ENCODE measurements at places on chromosomes 12 and 14.

DNA sequence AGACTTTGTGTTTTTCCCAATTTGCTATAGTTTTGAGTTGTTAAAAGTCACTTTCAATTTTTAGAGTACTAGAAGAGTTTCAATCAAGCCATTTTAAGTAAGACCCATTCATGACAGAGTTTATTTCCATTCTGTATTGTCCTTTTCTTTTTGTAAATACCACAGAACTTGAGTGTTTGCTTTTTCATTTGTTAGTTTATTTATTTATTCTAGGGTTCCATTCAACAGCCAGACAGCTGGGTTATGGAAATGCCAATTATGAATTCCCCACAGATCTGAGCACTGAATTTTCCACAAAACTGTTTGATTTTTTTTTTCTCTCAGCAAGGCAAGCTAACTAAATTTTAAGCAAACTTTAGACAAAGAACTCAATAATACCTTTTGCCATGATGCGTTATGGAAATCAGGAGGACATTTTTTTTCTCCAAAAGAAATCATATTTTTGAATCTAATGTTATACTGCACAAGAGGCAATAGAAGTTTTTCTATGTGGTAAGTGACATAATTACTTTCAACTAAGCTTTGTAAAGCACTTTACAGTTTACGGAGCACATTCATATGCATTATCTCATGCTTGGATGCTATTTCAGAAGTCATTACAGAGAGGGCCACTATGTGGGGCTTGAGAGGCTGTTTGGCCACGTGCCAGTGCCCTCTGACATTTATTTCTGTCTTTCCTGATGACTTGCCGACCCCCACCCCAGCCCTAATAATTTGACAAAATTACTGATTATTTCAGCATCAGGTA is 181.5 kb downstream of the VRK1 start:
- DNase-seq: no peak

- DNase-seq: no peak
Measured at GRCh38 chr14:65926504-65926903, 514.0 kb downstream of the FUT8 start.

DNA sequence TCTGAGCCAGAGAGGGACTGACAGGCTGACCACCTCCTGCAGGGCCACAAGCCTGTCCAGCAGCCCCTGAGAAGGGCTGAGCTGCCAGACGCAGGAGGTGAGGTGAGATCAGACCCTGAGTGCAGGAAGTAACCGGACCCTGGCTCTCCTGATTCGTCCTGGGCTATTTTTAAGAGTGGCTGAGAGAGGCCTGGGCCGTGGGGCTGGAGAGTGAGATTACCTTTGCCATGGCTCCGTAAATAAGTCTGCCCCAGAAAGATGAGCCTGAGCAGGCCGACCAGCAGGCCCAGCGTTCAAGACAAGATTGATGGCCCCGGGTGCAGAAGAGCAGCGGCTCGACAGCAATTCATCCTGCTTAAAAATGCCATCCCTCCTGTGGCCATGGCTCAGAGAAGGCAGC is 54.2 kb downstream of the SPTB start:
- DNase-seq: no peak

DNA sequence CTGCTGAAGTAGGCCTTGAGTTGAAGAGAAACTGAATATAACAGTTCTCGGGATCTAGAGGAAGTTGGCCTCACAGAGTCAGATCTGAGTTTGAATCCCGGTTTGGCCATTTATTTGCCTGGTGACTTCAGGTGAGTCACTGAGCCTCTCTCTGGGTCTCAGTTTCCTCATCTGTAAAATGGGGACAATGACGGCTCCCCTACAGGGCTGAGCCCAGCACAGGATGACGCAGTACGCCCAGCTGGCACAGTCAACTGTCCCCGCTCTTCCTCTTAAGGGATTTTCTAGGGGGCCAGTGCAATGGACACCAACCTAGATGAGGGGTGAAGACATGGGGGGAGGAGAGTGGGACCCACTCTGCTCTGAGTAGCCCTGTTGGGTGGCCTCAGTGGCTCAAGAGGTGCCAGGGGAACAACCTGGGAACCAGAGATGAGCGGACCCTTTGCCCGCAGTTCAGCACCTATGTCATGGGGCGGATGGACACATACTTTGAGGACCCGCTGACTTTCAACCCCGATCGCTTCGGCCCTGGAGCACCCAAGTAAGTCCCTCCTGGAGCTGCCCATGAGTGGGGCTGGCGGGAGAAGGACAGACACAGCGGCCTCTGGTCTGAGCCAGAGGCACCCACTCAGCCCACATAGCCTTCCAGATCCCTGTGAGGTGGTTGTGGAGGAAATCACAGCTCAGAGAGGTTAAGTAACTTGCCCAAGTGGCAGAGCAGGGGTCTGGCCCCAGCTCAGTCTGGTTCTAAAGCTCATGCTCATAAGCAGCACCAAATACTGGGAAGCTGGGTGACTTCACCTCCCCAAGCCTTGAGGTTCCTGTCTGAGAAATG is 41.1 kb downstream of the CYP46A1 start:
- no peak for DNase-seq

DNA sequence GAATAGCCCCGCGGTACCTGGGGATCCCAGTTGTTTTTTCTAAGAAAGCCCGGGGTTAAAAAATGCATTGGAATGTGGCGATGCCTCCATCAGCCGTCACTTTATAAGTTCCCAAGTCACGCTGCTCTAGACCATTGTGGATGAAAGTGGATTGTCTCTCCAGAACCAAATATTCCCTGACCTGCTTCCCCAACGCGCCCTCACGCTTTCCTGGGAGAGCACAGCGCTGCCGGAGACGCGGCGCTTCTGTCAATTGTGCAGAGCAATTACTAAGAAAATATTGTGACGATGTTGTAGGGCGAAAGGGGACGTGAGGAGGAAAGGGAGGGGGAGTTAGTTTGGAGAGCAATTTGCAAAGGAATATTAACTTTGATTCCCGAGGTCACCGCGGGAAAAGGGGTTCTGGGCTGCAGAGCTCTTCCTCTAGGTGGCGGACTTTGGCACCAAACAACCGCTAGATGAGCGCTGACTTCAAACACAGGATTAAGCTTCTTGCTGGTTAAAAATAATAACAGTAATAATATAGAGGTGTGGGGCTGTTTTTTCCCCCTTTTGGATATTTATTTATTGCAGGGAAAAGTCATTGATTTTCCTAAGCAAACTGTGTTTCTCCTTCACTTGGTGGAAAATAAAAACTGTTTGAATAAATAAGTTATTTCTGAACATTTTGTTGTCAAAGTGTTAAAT is 9.6 kb upstream of the FOXG1 start:
- DNase-seq: no peak

- DNase-seq: no peak
Measured at GRCh38 chr12:11178250-11178649, 7.3 kb downstream of the SMIM10L1 start.

GRCh38 chr14:103056322-103057027 is 874 bp downstream of the CDC42BPB start:
- no peak for DNase-seq

- DNase-seq: no peak
Measured at GRCh38 chr12:116532986-116533342, 26.2 kb upstream of the MAP1LC3B2 start.

- no peak for DNase-seq
Measured at GRCh38 chr14:62629176-62629725, 416.0 kb downstream of the KCNH5 start.

DNA sequence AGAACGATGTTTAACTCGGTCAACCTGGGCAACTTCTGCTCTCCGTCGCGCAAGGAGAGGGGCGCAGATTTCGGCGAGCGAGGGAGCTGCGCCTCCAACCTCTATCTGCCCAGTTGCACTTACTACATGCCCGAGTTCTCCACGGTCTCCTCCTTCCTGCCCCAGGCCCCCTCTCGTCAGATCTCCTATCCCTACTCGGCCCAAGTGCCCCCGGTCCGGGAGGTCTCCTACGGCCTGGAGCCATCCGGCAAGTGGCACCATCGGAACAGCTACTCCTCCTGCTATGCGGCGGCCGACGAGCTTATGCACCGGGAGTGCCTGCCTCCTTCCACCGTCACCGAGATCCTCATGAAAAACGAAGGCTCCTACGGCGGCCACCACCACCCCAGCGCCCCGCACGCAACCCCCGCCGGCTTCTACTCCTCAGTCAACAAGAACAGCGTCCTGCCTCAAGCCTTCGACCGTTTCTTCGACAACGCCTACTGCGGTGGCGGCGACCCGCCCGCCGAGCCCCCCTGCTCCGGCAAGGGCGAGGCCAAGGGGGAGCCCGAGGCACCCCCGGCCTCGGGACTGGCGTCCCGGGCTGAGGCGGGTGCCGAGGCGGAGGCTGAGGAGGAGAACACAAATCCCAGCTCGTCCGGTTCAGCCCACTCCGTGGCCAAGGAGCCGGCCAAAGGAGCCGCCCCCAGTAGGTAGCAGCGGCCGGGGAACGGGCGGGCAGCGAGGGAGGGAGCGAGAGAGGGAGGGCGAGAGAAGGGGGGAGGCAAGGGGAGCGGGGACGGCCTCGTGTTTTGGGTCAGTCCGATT is 513 bp downstream of the HOXC11 start:
- no peak for DNase-seq

DNA sequence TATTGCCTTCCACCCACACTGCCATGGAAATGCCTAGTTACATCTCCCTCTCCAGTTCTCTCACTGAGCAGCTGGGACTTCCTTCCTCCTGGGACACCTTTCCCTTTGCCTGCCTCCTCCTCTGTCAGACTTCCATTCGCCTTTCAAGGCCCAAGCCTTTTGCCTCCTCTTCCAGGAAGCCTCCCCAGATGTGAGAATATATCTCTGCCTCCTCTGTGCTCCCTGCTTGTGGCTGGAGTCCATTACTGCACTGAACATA is 3.1 kb downstream of the IFI27L2 start:
- no peak for DNase-seq

DNA sequence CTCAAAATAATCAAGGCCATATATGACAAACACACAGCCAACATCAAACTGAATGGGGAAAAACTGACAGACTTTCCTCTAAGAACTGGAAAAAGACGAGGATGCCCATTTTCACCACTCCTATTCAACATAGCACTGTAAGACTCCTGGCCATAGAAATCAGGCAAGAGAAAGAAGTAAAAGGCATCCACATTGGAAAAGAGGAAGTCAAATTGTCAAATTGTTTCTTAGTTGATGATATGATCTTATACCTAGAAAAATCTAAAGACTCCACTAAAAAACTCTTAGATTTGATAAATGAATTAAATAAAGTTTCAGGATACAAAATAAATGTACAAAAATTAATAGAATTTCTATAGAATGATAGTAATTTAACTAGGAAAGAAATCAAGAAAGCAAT is 11.2 kb downstream of the OR8S1 start:
- no peak for DNase-seq

DNA sequence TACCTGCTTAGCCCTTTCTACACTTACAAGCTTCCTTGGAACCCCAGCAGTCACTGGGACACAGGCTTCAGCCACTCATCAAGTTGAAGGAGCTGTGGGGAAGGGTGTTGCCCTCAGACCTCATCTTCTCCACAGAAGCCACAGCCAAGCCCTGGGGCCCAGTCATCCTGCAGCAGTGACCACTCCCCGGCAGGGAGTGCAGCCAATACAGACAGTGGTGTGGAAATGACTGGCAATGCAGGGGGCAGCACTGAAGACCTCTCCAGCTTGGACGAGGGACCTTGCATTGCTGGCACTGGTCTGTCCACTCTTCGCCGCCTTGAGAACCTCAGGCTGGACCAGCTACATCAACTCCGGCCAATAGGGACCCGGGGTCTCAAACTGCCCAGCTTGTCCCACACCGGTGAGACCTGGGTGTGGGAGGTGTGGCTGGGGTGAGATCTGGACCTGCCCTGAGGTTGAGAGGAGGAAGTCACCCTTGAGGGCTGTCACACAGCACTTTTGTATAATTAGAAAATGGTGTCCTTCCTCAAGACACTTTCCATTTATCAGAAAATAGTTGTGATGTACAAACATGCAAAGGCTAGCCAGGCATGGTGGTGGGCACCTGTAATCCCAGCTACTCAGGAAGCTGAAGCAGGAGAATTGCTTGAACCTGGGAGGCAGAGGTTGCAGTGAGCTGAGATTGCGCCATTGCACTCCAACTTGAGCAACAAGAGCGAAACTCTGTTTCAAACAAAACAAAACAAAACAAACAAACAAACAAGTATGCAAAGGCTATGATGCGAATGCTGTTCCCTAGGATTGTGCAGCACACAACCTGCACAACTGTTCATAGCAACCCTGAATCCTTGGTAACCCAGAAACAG is 9.9 kb downstream of the GLI1 start:
- DNase-seq: no peak

GRCh38 chr12:130847112-130847511 is 8.1 kb upstream of the STX2 start:
- DNase-seq: no peak

DNA sequence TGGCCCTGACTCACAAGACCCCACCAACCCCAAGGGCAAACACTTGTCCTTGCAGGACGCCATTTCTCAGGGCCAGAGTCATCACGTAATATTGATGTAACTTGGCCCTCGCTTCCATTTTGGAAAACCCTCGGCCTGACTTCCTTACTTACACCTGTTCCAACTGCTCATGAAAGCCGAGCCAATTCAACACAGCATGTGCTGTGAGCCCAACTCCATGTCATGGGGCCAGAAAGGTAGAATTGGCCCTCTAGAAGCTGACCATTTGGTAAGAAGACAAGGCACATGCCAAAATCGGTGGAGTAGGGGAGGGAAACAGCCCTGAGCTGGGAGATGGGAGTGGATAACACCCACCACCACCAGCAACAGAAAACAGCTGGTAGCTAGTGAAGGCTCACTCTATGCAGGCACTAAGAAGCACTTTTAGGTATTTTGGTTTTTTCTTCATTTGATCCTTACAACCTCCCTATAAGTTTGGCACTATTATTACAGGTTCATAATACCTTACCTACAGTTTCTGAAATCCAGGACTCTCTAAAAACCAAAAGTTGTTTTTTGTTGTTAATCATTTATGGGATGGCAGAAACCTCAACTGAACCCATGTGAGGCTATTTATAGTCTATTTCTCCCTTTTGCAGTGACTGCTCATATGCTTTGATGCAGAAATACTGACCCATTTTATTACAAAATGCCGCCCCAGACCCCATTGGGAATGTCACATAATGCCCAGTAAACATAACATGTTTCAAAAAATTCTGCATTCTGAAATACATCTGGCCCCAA is 6.5 kb downstream of the TTC7B start:
- no peak for DNase-seq

DNA sequence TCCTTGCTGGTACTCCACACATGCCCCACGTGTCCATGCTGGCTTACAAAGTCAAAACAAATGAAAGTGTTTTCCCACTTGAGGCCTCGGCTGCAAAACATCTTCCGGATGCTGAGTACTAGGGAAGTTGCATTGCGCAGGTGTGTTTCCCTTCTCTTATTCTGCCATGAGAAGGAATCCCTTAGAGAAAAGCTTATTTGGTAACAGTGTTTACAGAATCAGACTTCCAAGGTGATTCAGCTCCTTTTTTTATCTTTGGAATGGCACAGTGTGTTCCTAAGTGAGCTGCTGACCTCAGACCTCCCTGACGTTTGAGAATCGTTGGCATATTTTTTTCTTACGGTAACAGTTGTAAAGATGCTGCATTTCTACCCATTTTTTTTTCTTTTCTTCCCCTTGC is 211.3 kb downstream of the ESR2 start:
- no peak for DNase-seq

- DNase-seq: no peak
Measured at GRCh38 chr12:89695830-89696229, 12.8 kb downstream of the ATP2B1 start.

- DNase-seq: no peak
Measured at GRCh38 chr12:107437954-107438353, 247.6 kb upstream of the PWP1 start.
